ENCODE measurements at places on chromosomes 2 and 18.

- DNase-seq: no peak
Observed at GRCh38 chr18:10015941-10016819, 102.4 kb downstream of the VAPA start.

GRCh38 chr18:41873730-41874129 is 81.3 kb upstream of the PIK3C3 start:
- DNase-seq: no peak

DNA sequence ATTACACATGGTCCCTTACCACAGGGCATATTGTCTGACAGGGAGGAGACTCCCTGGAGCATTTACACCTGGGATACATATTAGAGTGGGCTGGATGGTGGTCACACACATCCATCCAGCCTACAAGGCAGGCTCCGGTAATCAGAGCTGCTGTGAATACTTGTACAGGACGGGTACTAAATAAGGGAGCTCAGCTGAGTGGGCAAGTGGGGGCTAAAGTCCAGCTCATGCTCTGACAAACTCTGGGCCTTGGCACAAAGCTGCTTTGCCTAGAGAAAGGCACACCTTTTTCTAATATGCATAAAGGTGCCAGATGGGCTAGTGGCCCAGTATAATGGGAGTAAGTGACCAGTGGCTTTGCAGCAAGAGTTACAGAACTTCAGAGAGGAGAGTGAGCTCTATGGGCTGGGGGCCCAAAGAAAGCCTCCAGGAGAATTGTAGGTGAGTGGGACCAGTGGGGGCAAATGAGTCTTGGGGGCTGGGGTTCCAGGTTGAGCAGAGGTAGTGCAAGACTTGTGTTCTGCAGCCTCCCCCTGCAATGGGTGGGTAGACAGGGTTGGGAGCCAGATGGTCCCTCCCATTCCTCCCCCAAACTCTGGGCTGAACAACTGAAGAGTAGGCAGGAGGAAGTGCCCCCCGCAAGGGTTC is 1.6 kb downstream of the TMEM198 start:
- no peak for DNase-seq

DNA sequence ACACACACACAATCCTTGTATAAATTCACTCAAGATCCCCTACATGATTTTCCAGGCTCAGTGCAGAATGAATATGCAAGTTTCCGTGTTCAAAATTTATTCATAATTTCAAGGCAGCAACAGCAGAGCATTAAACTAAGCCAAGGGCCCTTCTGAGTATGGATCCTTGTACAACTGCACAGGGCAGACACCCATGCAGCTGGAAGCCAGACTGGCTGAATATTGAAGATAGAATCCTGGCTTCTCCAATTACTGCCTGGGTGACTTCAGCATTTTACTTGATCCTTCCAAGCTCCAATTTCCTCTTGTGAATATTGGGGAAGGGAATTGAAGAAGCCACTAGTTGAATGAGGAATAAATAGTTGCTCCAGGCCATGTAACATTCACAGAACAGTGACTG is 267.9 kb upstream of the REG3G start:
- DNase-seq: no peak

DNA sequence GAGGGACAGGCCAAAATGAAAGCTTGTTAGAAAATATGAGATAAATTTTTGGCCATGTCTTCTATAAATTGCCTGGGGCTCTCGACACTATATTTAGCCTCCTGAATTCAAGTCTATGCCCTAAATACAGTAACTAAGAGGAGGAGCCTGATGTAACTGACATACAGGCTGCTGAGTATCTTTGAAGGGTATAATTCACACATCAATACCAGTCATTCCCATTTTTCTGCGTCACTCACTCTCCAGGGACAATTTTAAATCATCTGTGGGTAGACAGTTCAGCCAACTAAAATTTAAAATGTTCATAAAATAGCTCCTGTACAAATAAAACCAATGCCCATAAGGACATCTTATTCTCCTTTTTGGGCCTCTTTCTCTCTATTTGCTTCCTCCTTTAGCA is 105.9 kb downstream of the AP1S3 start:
- DNase-seq: no peak

DNA sequence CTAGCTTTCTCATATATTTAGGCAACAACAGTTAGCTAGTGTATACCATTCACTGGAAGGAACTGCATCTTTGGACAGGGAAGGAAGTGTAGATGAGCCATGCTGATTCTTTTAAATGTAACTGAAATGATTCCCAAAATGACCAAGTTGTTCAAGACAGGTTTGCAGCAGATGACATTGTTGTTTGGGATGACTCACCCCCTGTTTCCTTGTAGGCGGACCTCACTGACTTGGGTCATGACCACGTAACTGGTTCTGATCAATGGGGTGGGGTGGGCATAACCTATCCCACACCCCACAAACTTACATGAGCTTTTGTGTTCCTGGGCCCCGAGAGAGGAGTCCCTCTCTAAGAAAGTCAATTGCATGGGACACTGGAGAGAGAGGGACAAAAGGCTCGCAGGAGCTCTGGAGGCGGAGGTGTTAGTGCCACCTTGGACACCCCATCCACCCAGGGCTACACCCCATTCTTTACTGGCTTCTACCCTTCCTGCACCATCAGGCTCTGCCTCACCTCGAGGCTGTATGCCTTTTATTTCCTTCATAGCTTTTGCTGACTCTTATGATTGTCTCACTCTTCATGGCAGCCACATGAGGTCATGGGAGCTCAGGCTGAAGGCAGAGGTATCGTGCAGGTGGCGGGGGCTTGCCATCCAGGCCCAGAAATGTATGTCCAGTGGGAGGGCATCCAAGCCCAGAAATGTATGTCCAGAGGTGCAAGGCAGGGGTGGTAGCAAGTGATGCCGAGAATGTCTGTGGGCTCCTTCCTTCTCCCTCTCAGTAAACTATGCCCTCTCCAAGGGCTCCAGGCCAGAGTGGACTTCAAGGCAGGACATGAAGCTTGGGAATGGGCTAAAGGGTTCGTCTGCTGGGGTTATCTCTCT is 108.0 kb downstream of the TWIST2 start:
- no peak for DNase-seq

DNA sequence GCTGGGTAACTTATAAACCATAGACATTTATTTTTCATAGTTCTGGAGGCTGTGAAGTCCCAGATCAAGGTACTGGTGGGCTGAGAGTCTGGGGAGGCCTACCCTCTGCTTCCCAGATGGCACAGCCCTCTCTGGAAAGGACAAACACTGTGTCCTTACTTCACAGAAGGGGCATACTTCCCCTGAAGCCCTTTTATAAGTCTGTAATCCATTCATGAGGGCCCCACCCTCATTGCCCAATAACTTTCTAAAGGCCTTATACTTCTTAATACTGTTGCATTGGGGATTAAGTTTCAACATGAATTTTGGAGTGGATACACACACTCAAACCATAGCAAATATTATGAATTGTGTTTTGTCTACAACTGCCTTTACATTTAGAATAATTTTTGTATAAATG is 36.0 kb downstream of the ATIC start:
- DNase-seq: no peak

DNA sequence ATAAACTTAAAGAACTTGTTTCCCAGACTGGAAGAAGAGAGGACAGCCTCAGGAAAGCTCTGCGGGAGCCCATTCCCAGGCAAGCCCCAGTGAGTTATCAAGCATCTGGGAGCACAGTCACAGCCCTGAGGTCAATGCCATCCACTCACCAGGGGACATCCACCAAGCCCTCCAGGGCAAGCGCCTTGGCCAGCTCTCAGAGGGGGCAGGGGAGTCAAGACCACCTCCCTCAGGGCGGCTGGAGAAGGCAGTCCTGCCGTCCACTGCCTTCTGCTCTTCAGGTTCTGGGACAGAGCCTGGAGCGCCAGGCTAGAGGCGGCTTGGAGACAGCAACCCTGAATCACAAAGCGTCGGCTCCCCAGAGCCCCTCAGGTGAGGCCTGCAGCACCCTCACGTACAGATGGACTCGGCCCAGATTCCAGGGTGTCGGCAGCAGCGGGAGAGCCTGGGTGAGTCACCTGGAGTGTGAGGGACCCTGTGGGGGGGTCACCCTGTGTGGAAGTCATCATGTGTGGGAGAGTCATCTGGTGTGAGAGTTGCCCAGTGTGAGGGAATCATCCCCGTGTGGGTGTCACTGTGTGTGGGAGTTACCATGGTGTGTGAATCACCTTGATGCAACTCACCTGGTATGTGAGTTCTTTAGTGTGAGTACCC is 100.9 kb upstream of the TEX51 start:
- no peak for DNase-seq

- peak; percentile 36 for DNase-seq
Observed at GRCh38 chr2:100730290-100730868, 89.6 kb upstream of the NPAS2 start.

GRCh38 chr2:23244617-23245016 is 140.4 kb upstream of the KLHL29 start:
- no peak for DNase-seq

DNA sequence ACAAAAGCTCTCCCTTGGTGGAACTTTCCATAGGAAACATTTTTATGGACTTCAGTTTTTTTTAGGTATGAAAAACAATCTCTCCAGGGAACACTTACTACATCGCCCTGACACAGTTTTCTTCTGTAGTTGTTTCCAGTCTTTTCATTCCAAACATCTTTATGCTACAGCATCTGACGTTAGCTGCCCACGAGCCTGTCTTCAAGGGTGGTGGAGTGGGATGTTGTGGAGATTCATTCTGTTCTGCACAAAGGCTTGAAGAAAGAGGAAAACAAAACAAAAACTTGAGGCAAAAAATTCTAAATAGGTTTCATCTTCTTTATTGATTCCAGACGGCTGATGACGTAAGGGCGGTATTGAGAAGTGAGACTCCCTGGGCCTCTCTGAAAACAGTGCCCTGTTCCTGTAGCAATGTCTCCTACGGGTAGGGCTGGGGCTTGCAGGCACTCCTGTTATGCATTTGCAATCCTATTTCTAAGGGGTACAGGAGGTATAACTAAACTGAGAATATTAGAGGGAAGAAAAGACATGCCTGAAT is 375.0 kb downstream of the RNF144A start:
- no peak for DNase-seq

GRCh38 chr2:33586766-33587165 is 12.3 kb downstream of the FAM98A start:
- DNase-seq: no peak

GRCh38 chr2:118576109-118576855 is 271.2 kb downstream of the EN1 start:
- DNase-seq: no peak

GRCh38 chr2:146917431-146918042 is 927.3 kb upstream of the ACVR2A start:
- DNase-seq: no peak

DNA sequence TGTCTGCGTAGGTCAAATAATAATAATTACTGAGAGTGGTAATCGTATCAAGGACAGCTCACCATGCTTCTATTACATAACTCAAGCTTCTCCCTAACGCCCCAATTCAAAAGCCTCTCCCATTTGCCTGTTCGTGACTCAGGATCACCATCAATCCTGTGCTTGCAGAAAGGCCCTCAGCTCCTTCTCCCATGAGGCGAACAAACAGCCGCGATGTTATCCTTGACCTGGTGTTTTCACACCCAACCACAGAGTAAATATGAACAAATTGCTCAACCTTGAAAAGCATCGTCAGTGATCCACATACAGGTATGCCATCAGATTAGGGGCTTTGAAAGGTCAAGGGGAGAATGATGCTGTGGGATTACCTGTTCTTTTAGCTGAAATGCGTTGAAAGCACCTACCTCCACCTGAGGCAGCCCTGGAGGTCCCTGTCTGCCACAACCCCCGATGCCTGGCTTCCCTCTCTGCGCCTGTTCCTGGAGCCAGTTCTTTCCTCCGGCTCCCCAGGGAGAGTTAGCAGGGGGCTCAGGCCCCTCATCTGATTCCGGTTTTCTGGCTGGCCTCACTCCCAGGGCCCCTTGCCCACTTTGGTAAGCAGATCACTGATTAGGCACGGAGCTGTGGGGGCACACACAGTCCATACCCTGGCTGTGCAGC is 39.1 kb upstream of the ODC1 start:
- no peak for DNase-seq

DNA sequence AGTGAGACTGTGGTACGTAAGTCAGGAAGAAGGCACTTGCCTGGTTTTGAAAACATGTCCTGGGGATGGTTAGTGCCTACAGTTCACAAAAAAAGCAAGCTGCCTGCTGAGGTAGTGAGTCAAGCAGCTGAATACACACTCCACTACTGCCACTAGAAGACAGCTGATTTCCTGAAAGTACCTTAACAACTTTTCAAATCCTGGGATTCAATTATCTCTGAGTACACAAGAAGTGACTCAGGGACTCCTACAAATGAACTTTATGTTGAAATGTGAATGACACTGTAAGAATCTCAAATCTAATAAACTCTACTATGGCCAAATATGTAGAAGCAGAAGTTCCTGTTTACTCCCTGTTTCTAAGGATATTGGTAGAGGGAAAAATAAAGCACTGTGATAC is 58.0 kb upstream of the ARL5A start:
- DNase-seq: no peak

DNA sequence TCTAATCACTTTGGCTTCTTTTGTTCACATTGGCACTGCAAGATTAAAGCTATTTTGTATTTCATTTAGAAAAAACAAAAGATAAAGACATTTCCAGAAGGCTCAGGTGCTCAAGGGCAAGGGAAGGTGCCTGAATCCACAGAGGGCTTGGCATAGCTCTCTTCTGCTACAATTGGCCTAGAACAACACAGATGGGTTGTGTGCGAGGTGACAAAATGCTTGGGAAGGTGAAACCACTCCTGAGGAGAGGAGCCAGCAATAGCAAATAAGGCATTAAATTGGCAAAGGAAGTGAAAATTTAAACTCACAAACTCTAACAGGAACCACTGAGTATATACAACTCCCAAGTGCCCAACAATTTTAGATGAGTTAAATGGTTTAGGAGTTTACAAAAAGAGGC is 1290.4 kb upstream of the CHAC2 start:
- no peak for DNase-seq

DNA sequence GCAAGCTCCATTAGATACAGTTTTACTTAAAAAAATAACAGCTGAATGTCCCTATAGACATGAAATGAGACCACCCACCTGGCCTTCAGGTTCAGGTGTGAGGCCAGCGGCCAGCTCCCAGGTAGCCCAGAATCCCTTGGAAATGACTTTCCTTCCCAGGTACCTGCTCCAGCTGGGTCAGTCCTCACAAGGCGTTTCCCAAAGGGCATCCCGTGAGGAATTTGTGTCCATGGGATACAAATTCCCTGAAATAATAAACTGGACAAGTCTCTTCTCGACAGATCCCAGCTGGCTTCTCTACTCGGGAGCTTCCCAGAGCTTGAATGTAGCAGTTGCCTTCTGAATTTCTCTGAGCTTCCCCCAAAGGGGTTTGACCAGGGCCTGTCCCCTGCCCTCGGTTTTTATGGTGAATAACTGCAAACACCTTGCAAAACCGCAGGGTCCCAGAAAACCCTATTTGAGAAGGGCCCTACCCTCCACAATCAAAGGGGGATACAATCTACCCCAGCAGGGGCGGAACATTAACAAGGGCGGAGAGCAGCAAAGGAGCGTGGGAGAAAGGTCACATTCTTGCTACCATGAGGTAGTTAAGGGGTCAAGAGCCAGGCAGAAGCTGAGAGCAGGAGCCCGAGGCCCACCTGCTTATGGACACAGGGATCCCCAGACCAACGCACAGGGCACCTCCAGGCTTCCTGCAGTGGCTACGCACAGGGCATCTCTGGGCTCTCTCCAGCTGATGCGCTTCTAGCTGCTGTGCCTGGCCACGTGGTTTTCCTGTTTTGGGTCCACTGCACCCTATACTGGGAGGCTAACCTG is 107.7 kb downstream of the HDAC4 start:
- DNase-seq: no peak

GRCh38 chr2:5035057-5035488 is 657.1 kb upstream of the SOX11 start:
- DNase-seq: no peak
